Glutamatergic neuron (in vitro differentiated cells): ENCODE measurements at places on chromosomes 1 and 21. TPM values are rescaled to one million over a fixed set of nuclear protein-coding genes. Genes with fewer than 3 reads are reported as not detected.

DNA sequence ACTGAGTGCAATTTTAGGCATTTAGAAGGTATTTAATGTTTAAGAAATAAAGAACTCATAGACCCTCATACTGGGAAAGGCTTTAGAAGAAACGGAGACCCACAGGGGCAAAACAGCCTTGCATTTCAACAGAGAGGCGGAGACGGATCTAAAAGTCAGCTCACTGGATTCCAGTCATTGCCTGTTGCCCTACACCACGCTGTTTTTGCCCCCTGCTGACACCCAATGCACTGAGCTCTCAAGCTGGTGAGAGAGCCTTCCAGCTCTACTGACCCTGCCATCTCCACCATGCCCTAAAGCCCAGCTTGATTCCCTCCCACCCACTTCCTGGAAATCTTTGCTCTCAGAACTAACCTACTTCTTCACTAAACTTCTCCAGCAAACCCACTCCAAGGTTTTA is 7.2 kb upstream of the TRAF3IP3 start:
- no peak overlapping the region for H3K27ac ChIP-seq
- no peaks in the 10 kb centered on the region for H3K27me3 ChIP-seq

The NENF gene
- 5.2 TPM for total RNA-seq

DNA sequence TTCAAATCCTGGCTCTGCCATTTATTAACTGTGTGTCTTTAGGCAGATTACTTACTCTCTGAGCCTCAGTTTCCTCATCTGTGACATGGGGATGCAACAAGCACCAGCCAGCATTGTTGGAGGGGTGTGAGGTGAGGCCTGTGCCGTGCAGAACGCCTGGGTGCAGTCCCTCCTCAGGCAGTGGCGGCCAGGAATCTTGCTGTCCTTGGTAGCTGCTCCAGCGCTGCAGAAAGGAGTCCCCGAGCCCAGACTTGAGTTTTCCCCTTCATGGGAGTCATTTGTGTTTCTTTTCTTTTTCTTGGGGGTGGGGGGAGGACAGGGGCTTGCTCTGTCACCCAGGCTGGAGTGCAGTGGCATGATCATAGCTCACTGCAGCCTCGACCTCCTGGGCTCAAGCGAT is 46.6 kb downstream of the DISP3 start:
- H3K27me3 ChIP-seq = peaks cover 16% of the 10 kb centered on the region
- DNase-seq = no peak
- H3K27ac ChIP-seq = no peak overlapping the region
- no peak overlapping the region for H3K4me3 ChIP-seq
- no peaks in the 10 kb centered on the region for H3K36me3 ChIP-seq
- no peaks in the 10 kb centered on the region for H3K4me1 ChIP-seq

The ALX3 gene
- total RNA-seq = not detected

DNA sequence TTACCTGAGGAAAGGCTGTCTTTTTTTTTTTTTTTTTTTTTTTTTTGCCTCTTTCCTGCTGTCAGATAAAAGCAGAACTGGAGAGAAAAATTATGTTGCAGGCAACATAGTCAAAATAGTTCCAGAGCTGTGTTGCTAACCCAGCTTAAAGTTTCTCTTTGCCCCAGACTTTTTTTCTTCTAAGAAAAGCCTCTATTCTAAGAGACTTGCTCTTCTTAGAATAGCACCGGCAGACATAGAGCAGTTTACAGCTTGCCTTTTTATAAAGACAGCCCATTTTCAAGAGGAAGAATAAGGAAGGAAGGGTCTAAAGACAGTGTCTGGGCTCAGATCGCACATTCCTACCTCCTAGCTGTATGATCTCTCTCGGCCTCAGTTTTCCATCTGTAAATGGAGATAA is 88.7 kb downstream of the TENT5C start:
- DNase-seq = no peak
- peaks cover 4% of the 10 kb centered on the region for H3K27me3 ChIP-seq
- H3K36me3 ChIP-seq = no peaks in the 10 kb centered on the region
- H3K27ac ChIP-seq = no peak overlapping the region
- H3K4me1 ChIP-seq = peaks cover 5% of the 10 kb centered on the region

DNA sequence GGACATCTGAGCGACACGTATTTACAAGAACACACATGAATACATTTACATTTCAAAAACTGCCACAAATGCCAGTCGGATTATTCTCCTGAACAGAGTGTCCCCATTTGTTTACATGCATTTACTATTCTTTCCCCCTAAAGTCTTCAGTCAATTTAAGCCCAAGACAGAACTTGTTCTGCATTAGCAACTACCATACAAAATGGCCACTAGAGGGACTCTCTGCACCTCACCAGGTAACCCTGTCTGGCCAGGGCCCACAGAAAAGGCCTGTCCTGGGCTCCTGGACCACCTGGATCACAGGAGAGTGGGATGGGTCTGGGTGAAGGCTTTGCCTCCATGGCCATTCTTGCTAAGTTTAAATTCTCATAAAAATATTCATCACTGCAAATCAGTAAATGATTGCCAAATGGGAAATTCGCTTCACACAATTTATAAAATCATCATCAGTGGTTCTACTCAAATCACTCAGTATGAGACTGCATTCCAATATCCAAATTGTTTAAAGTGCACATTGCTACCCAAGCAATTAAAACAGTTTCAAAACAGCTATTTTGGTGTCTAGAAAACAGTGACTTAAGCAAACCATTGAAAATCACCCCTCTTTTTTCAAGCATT is 12.5 kb upstream of the GUCA2A start:
- H3K27me3 ChIP-seq = peaks cover 3% of the 10 kb centered on the region
- no peak overlapping the region for H3K27ac ChIP-seq
- H3K4me3 ChIP-seq = no peak overlapping the region
- no peak for DNase-seq
- no peaks in the 10 kb centered on the region for H3K36me3 ChIP-seq

DNA sequence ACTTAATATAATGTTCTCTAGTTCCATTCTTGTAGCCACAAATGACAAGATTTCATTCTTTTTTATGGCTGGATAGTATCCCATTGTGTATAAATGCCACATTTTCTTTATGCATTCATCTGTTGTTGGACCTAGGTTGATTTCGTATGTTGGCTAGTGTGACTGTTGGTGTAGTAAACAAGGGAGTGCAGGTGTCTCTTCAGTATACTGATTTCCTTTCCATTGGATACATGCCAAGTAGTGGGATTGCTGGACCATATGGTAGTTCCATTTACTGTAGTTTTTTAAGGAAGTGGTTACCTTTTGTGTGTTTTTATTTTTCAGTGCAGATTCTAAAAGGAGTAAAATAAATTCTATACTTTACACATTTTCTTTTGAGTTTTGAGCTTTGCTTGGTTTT is 5.7 kb downstream of the PARK7 start:
- H3K27me3 ChIP-seq = peaks cover 3% of the 10 kb centered on the region
- H3K4me3 ChIP-seq = no peak overlapping the region
- DNase-seq = no peak
